Left cardiac atrium (tissue), 4 donors: ENCODE measurements at places on chromosomes 5 and 9. TPM values are rescaled to one million over a fixed set of nuclear protein-coding genes. Genes with fewer than 3 reads are reported as not detected.

GRCh38 chr5:72372923-72373322 lies 52.8 kb downstream of the PTCD2 start:
- DNase-seq, result no peak

GRCh38 chr5:168822745-168823281 lies 243.6 kb upstream of the PANK3 start:
- DNase-seq, result no peak

- no peak for DNase-seq
Observed at GRCh38 chr9:34256104-34256503, 73.0 kb downstream of the KIF24 start.

DNA sequence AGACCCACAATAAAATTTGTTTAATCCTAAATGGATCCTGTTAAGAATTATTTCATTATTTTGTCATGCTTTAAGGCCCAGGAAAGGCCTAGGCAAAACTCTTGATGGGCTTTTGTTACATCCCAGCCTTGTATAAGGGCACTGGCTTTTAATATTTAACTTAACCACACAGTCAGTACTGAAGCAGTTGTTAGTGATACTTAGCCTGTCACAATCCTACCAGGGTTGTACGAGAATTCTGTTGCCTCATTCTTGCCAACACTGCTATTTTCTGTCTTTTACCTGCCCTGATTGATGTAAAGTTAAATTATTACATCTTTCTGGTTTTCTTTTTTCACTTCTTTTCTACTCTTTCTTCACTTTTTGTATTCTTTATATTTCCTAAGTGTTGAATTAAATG lies 10.9 kb downstream of the ZNF169 start:
- DNase-seq, result no peak

GRCh38 chr5:98770911-98771322 lies 2.5 kb upstream of the RGMB start:
- no peak for DNase-seq

CAMK4 gene
- total RNA-seq, result 0.53 TPM
